ENCODE measurements at places on chromosomes 5 and 9.

DNA sequence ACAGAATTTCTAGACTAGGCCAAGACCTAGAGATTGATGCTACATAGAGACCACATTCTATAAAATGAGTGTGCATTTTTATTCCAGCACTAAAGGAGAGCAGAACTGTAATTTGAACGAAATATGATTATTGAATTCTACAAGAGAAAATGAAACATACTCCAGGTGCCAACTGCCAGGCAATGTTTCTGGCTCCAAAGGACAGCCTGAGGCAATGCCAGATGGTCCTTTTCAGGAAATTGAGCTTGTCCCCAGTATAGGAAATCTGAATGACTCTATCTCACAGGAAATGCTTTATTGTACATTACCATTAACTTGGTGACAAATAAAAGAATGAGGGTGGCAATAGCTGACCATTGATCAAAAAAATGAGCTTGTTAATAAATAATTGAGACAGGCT is 28.8 kb upstream of the RASGRF2 start:
- no peak for DNase-seq

- no peak for DNase-seq
These were observed 439.6 kb upstream of the PTGER4 start for GRCh38 chr5:40240111-40240510.

- no peak for DNase-seq
These were observed 103.6 kb downstream of the LURAP1L start for GRCh38 chr9:12878351-12878978.

- no peak for DNase-seq
These were observed 133.9 kb downstream of the PBX3 start for GRCh38 chr9:125881042-125881441.

DNA sequence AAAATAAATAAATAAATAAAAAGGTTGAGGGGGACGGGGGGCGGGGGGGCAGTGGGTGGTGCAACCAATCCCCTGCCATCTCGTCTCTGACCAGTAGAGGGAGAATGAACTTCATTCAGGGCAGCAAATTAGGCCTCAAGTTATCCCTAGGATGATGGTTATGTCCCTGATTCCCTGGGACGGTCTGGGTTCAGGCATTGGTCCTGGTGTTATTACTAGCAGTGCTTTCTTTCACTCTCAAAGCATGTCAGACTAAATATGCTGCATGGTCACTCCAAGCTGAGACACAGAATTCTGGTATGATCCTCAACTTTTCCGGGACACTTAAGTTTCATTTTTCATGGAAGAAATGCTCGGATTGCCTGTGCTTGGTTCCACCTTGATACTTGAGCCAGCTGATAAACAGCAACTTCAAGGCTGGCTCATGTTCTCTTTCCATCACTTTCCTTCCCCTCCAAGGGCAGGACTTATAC is 59.4 kb downstream of the DAP start:
- DNase-seq, result no peak

DNA sequence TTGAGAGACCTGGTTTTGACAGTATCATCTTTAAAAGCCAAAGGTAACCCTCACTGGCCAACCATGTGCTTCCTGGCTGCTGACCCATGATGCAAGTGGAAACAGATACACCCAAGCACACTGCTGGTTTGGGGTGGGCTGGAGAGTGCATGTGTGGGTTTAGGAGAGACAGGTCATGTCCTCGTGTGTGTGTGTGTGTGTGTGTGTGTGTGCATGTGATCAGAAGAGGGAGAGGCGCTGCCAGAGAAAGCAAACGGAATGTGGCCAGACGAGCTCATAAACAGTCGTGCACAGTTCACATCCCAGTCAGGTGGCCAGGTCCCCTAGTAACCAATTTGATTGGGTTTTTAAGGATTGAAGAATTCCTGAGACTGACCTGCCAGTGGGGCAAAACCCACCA is 112.8 kb upstream of the ICE1 start:
- no peak for DNase-seq

DNA sequence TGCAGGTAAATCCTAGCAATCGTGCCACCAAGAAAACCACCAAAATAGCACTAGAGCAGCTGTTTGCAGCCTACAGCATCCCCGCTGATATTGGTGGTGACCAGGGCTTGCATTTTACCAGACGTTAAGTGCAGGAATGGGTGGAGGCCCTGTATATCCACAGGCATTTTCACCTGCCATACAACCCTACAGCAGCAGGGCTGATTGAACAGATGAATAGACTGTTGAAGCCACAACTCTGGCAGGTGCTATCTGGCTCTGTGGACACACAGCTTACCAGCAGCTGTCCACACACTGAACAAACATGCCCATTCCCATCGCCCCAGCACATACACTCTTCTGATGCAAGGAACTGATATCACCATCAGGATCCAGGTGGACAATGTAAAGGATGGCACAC is 154.5 kb upstream of the APC start:
- DNase-seq, result no peak

GRCh38 chr9:71891557-71892189 is 19.3 kb downstream of the ABHD17B start:
- DNase-seq, result no peak

- no peak for DNase-seq
These were observed 1.1 kb upstream of the IRX1 start for GRCh38 chr5:3594510-3595005.

DNA sequence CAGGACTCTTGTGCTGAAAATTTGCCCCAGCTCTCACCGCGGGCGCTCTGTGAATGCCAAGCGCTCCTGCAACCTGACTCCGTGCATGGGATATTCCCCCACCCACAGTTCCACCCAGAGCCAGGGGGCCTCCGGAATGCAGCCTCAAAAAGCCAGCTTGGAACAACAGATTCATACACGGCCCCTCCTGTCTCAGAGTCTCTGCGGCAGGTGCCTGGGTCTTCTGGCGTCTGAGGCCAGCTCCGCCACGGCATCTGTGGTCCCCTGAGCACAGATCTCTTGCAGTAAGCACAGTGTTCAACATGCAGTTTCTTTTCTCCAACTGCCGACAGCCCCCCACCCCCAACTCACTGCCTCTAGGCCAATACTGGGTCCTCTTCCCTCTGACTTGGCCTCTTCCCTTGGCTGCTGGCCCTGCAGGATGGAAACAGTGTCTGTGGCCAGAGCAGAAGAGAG is 355.7 kb upstream of the IRX2 start:
- no peak for DNase-seq

DNA sequence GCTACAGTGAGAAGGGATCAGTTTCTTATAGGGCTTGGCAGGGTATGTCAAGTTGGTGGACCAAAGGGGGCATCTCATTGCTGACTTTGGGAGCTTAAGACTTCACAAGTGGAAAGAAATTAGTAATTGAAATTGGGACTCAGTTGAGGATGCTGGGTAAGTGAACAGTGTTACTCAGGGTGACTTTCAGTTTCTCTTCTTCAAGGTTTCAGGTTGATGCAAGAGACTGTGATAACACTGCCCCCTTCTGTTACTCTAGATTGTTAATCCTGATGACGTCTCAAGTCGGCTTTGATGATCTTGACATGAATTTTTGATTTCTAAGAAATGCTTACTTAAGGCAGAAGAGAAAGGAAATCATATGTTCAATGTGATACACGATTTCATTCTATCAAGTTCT is 21.3 kb downstream of the KCTD16 start:
- no peak for DNase-seq

GRCh38 chr9:129628709-129629108 is 2.7 kb downstream of the NTMT1 start:
- DNase-seq, result no peak

GRCh38 chr5:100889896-100890295 is 13.2 kb downstream of the ST8SIA4 start:
- no peak for DNase-seq

DNA sequence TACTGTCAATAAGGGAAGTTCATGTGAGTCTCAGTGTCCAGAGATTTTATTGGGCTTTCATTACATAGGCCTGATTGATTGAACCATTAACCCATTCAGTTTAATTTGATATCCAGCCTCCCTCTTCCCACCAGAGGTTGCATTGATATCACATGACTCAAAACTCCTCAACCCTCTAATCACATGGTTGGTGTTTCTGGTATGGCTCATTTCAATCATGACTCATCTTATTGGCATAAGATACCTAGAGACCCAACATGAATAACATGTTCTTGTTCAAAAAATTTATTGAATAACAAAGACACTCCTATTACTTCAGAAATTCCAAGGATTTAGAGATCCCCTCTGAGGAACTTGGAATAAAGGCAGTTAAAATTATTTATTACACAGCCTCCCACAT is 982.2 kb downstream of the TLE1 start:
- DNase-seq, result no peak

DNA sequence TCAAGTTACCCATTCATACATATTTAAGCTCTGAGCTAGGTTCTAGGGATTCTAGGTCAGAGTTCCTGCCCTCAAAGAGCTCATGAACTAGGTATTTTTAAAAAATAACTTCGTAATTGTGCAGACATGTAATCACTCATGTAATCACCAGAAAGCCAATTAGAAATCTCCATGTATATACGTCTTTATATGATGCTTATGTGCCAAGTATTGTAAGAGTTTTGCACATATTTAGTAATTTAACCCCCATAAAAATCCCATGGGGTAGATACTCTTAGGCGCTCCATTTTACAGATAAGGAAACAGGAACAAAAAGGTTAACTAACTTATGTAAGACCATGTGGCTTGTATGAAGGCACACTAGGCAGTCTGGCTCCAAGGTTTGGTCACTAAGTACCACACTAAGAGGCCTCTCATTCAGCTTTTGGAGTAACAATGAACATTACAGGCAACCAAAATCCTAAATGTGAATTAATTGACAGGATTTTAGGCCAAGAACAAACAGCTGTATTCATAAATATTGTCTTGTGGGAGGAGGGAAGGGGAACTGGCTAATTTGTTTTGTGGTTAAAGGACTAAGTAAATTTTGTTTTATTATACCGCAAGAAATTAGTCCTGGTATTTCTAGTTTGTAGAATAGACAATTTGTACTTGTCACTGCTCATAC is 1.7 kb upstream of the OTULINL start:
- DNase-seq, result no peak

DNA sequence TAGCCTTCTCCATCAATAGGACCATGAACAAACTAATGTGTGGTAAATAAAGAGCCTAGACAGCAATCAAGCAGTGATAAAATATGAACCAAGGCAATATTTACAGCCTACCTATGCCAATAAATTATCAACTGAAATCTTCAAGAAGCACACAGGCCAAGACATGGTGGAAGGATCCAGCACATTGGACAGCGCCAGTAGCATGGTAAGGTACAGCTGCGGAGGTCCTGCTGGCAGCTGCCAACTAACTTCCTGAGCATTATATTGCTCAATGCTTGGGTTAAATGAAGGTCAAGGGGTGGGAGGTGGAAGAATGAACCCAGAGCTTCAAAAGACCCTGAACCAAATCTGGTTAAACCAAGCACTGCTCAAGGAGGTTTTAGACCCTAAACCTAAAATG is 16.5 kb upstream of the SPDL1 start:
- no peak for DNase-seq

- no peak for DNase-seq
These were observed 9.0 kb downstream of the MTREX start for GRCh38 chr5:55316837-55317236.

DNA sequence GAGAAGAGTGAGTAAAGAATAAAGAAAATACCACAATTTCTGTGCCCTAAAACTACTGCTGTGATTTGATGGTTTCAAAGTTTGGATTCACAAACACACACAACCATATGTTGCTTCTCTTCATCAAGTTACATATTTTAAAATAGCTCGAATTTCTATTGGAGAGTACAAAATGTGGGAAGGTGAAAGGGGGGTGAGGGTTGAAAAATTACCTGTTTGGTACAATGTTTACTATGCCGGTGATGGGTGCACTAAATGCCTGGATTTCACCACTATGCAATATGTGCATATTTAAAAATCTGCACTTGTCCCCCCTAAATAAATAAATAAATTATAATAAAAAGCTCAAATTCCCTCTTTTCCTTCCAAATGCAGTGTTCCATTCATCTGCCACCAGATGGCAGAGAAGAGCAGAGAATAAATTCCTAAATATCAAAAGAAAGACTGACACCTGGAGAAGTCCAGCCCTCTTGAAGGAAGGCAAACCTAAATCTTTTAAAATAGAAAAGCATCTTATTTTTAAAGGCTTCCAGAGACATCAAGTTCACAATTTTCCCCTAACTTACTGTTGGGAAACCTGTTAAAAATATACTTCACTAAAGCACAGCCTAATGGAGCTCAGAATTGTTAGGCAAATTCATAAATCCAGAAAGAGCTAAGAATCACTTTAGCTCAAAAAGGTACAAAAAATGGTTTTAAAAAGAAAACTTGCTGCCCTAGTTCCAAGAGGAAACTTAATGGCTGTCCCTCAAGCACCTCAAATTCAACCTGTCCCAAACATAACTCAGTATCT is 24.8 kb upstream of the HNRNPA0 start:
- DNase-seq, result no peak

GRCh38 chr5:179266291-179267070 is 78.8 kb downstream of the ADAMTS2 start:
- DNase-seq, result no peak

GRCh38 chr5:43244823-43245565 is 53.0 kb downstream of the NIM1K start:
- no peak for DNase-seq

- DNase-seq, result no peak
These were observed 176.7 kb upstream of the HMHB1 start for GRCh38 chr5:143635146-143635752.

DNA sequence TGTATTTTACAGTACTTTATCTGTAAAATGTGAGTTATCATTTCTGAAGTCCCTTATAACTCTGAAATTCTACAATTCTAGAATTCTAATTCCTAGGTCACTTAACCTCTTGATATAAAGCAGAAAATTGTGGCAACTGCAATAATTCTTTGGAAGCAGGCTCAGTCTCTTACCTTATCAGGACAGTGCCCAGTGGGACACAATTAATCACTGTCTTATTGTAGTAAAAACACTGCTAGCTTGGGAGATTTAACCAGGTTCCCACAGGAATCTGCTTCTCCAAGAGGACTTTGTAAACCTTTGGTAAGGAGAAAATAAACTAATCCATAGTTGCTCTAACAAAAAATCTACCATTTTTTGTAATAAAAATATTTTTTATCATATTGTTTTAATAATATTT is 18.3 kb upstream of the SPATA9 start:
- DNase-seq, result no peak

DNA sequence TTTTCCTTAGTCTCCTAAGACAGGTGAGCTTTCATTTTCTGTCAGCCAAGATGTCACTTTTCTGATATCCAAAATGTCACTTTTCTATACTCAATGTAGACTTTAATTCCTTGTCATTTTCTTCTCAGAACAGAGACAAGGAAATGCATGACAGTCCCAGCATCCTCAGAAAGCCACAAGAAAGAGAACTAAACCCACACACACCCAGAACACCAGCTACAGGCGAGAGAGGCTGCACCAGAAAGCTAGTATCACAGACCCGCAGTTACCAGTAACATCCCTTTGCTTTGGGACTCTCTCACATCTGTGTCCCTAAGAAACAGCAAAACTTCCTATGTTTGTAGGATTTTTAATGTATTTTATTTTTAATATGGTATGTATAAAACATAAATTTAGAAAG is 17.1 kb downstream of the TRMO start:
- no peak for DNase-seq

Data from activated CD8-positive, alpha-beta memory T cell treated with anti-CD3 and anti-CD28 coated beads for 1 hour (primary cell).